ENCODE measurements at places on chromosomes 1 and 21. TPM values are rescaled to one million over a fixed set of nuclear protein-coding genes. Genes with fewer than 3 reads are reported as not detected.

- no peaks in the 10 kb centered on the region for H3K27me3 ChIP-seq
- H3K36me3 ChIP-seq: no peaks in the 10 kb centered on the region
- no peak for DNase-seq
- no peaks in the 10 kb centered on the region for H3K4me1 ChIP-seq
- no peak overlapping the region for H3K4me3 ChIP-seq
- no peak overlapping the region for H3K27ac ChIP-seq
These were observed 335.9 kb upstream of the DPYD start for GRCh38 chr1:98256700-98257099.

- H3K36me3 ChIP-seq: no peaks in the 10 kb centered on the region
- no peak overlapping the region for H3K27ac ChIP-seq
These were observed 208.4 kb downstream of the HHIPL2 start for GRCh38 chr1:222339376-222339947.

DNA sequence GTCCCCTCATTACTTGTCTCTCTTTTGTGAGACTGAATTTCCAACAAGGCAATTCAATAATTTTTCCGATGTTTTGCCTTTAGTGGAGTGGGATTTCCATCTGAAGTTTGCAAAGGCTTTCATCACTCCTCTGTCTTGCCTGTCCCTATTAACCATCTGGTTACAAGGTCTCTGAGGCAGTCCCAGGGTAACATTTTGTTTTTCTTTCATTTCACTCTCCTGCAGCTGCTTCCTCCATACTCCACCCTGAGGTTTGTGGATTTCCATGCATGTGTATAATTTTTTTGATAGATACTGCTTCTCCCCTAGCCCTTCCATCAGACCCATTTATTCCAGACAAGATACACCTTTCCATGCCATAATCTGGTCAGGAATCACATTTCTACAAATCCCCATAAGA lies 366.8 kb downstream of the PTBP2 start:
- H3K27me3 ChIP-seq: no peaks in the 10 kb centered on the region
- DNase-seq: no peak
- peaks cover 8% of the 10 kb centered on the region for H3K4me1 ChIP-seq
- H3K4me3 ChIP-seq: no peak overlapping the region
- no peak overlapping the region for H3K27ac ChIP-seq
- no peaks in the 10 kb centered on the region for H3K36me3 ChIP-seq

DNA sequence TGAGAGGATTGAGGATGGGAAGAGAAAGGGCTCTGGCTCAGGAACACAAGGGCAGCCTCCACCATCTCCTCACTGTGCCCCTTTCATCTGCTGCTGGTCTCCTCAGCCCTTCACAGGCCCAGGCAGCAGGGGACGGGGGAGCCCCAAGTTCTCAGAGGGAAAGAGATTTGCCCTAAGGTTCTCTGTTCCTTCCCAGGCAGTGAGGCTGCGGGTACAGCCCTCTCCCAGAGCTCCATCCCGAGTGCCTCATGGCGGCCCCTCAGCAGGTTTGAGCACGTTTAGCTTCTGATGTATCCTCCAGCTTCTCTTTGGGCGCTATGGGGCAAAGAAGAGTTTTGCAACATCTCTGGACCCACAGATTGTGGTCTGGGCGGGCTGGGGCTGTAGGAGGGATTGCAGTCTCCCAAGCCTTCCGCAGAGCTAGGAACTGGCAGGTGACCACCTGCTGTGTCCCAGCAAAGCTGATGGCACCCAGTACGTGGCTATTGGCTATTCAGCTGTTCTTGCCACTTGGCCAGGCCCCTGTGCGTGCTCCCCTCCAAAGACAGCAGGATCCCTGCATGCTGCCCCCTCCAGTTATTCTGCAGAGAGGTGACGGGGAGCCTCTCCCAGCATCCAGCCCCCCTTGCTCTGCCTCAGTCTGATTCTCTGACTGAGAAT lies 10.1 kb downstream of the DISP3 start:
- no peaks in the 10 kb centered on the region for H3K4me1 ChIP-seq
- H3K4me3 ChIP-seq: no peak overlapping the region
- H3K27me3 ChIP-seq: peaks cover 3% of the 10 kb centered on the region
- no peaks in the 10 kb centered on the region for H3K36me3 ChIP-seq
- DNase-seq: no peak
- no peak overlapping the region for H3K27ac ChIP-seq

DNA sequence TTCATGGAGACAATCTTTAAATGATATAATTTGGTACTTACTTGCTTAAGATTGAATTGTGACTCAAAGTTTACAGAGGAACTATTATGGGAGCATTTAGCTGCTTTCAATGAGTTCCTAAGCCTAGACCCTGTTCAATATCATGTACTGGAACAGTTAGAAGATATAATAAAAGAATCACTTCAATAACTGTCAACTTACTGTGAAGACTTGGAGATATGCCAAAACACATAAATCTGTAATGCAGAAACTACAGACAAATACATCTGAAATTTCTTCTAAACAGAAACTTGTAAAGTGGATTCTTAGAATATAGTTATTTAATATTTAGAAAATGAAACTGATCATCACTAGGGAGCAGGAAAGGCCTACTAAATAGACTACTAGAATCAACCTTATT lies 259.3 kb downstream of the HLX start:
- no peak overlapping the region for H3K4me3 ChIP-seq
- H3K27ac ChIP-seq: no peak overlapping the region
- H3K27me3 ChIP-seq: no peaks in the 10 kb centered on the region

DNA sequence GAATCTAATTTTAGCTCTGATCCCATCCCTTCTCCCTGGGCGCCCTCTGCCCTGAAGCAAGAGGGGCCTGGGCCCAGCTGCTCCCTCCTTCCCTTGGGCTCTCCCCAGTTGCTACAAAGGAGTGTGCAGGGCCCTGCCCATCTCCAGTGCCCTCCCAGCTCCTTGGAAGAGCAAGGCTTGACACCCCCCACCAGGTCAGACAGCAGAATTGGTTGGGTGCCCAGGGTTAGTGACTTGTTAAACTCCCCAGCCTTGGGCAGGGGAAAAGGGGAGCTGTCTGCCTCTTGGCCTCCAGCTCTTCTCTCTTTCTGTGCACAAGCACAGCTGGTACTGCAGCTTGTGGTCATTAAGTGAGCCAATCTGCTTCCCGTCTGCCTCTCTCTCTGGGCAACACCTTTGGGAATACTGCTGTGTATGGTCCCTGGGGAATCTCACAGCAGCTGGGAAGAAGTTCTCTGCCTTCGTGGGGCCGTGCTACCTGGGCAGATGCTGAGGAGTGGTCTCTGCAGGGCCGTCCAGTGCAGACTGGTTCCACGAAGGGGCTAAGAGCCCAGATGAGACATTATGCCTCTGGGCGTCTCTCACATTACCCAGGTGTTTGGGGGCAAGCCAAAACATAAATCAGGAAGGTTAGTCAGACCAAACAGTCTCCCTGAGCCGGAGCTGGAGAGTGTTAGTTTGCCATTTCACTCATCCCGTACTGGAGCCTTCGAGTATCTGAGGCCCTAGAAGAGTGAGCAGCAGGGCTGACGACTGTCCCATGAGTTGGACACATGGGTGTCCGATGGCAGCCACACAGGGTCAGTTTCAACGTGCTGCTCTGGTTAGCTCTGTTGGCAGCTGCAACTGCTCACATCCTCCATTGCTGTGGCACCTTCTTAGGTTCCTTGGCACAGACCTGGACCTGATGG lies 37.3 kb downstream of the TMEM53 start:
- DNase-seq: no peak
- H3K36me3 ChIP-seq: peaks cover 76% of the 10 kb centered on the region
- peaks cover 24% of the 10 kb centered on the region for H3K4me1 ChIP-seq
- H3K27me3 ChIP-seq: no peaks in the 10 kb centered on the region

DNA sequence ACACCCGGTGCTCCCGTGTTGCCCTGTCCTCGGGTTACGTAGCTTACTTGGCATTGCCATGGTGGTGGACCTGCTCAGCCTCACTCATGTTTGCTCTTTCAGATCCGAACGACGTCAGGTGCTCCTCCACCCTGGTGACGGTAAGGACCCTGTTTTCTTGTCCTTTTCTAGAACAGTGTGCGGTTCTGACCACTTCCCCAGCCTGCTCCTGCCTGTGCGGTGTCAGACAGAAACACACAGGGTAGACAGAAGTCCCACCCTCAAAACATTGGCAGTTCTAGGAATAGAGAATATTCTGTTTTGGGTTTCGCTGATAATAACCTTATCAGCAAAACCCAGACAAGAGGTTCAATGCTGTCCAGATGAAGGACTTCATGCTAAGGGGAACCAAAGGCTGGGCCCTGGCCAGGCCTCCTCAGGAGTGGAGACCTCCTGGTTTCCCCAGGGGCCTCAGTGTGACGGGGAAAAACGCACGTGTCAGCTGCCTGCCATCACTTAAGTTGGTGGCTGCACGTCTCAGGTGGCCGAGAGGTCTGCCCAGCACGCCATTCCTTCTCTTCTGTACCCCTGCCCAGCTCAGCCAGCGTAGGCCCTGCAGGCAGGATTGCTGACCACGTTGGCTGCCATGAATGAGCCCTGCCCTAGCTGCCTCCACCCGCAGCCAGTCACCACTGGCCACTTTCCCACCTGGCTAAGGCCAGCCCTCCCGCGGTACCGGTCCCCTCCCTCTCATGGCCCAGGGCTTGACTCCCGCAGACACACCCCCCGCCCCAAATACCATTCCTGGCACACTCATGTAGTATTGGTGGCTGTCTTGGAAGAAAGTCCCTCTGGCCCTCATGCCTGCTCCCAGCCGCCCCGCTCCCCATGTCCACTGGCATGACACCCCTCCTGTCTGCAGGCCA lies 33.6 kb downstream of the SLC37A1 start:
- peaks cover 46% of the 10 kb centered on the region for H3K36me3 ChIP-seq
- H3K4me3 ChIP-seq: no peak overlapping the region
- H3K27me3 ChIP-seq: no peaks in the 10 kb centered on the region
- peaks cover 4% of the 10 kb centered on the region for H3K4me1 ChIP-seq

DNA sequence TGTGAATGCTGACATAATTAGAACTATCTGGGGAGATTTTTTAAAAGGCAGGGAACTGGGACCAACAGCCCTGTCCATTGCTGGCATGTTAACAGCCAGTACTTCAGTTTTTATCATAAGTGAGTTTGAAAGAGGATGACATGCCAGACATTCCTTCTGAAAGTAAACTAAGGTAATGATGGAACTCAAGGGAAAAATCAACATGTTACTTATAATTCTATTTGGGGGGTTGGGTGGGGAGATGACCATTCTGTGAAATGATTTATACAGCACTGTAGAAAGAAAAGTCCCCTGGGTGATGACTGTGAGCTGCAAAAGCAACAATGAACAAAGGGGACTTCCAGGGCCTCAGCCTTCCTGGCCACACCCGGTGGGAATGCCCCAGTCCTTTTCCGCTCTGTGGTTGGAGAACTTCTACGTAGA lies 5.4 kb upstream of the LAMC2 start:
- peaks cover 6% of the 10 kb centered on the region for H3K27me3 ChIP-seq
- no peak overlapping the region for H3K4me3 ChIP-seq
- H3K36me3 ChIP-seq: no peaks in the 10 kb centered on the region
- H3K4me1 ChIP-seq: peaks cover 3% of the 10 kb centered on the region
- H3K27ac ChIP-seq: no peak overlapping the region

The CLDN17 gene
- total RNA-seq: not detected

DNA sequence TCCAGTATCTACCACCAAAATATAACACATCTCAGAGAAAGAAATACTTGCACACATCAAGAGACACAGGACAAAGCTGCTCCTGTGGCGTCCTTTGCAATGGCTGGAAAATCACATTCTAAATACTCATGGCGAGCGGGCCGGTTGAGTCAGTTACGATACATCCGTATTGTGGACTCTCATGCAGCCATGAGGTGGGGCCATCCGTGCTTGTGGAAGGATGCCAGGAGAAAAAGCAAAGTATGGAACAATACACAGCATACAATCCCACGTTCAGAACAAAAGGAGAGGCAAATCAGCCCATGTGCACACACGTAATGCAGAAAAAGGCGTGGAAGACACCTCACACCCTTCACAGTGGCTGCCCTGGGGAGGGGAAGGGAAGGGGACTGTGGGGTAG lies 13.1 kb downstream of the ATP13A2 start:
- H3K27ac ChIP-seq: no peak overlapping the region
- DNase-seq: no peak
- no peak overlapping the region for H3K4me3 ChIP-seq

GRCh38 chr1:61056573-61057439 lies 25.6 kb upstream of the NFIA start:
- H3K27ac ChIP-seq: no peak overlapping the region
- H3K36me3 ChIP-seq: no peaks in the 10 kb centered on the region
- DNase-seq: no peak
- H3K27me3 ChIP-seq: peaks cover 73% of the 10 kb centered on the region
- peak overlapping the region; percentile 75 for H3K4me3 ChIP-seq
- peaks cover 16% of the 10 kb centered on the region for H3K4me1 ChIP-seq

GRCh38 chr1:43436371-43436770 lies 17.4 kb downstream of the HYI start:
- H3K27ac ChIP-seq: no peak overlapping the region
- H3K27me3 ChIP-seq: no peaks in the 10 kb centered on the region
- H3K4me1 ChIP-seq: no peaks in the 10 kb centered on the region

Measured in activated T-helper 2 cell treated with anti-CD3 and anti-CD28 coated beads, Interferon-gamma antibody, Interleukin-2, Interleukin-4, amounts not matched to agents 10 μg/mL and 5 μg/mL and 100 μg/mL, durations not matched to agents 14 hours and 24 hours and 36 hours (primary cell).